IPS DF 19.7 (cell line): ENCODE measurements at places on chromosomes 3 and 15.

- no peak for DNase-seq
Observed at GRCh38 chr3:160757233-160758106, 1.4 kb downstream of the PPM1L start.

- DNase-seq: no peak
Observed at GRCh38 chr15:30940359-30940758, 36.6 kb downstream of the FAN1 start.

DNA sequence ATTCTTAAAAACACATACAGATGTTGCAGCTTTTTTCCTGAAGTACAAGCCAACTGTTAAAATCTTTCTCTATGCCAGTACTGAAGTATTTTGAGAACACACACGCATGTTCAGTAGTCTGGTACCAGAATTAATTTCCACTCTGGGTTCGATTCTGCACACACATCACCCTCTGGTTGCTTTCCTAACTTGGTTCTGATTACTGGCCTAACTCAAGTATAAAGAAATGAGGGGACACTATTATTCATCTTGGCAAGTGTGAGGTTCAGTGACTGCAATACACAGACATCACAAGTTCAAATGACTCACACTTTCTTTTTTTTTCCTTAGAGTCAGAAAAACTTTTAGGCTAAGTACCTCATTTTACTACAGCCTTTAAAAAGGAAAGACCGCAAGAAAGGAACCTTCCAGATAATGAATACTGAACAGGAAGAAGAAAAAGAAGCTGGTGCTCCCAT lies 37.4 kb upstream of the LDHAL6B start:
- no peak for DNase-seq

DNA sequence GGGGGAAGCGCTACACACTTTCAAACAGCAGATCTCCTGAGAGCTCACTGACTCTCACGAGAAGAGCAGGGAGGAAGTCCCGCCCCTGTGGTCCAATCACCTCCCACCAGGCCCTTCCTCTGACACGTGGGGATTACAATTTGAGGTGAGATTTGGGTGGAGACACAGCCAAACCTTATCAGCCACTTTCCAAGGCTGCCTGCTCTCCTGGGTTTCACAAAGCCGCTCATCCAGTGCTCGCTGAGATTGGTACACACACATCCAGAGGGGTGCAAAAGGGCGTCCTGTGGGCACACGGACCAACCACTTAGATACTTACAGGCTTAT lies 23.1 kb downstream of the XXYLT1 start:
- DNase-seq: no peak

DNA sequence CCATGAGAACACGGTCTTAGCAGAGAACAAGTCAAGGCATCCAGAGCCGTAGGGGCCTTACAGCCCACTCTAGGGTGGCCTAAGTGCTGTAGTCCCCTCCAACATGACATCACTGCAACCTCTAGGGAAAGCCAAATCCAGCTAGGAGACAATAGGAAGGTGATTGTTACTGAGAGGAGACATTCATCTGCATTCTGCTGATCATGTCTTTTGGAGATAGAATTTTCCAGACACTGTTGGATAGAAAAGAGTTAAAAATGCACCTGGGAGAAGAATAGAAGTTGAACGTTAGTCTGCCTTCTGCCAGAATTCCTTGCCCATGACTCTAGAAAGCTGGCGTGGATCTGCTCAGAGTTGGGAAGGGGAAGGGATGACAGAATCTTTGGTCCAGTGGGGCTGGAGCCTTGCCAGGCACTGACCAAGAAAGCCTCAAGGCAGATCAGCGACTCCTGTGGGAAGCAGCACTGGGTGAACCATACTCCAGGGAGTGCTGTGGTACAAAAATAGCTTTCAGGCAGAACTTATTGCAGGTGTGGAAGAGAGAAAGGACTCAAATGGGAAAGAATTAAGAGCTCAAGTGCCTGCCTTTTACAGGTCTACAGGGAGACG lies 44.8 kb upstream of the RAF1 start:
- DNase-seq: no peak

DNA sequence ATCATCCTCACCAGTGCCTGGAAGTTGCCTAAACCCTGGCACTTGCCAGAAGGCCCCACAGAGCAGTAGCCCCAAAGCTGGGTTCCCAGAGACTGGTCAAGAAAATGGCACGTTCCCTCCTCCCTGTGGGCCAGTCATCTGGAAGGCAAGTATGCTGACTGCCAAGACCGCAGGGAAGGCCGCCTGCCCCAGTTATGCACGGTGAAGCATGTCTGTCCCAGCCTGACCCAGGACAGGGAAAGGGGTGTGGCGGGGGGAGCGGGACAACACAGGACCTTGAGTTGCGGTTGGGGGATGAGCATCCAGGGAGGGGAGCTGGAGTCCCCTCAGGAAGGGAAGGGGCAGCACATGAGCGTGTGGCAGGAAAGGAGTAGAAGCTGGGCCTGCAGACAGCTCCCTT lies 33.0 kb downstream of the RBPMS2 start:
- no peak for DNase-seq

- DNase-seq: no peak
Observed at GRCh38 chr3:40191850-40192448, 117.6 kb upstream of the EIF1B start.

DNA sequence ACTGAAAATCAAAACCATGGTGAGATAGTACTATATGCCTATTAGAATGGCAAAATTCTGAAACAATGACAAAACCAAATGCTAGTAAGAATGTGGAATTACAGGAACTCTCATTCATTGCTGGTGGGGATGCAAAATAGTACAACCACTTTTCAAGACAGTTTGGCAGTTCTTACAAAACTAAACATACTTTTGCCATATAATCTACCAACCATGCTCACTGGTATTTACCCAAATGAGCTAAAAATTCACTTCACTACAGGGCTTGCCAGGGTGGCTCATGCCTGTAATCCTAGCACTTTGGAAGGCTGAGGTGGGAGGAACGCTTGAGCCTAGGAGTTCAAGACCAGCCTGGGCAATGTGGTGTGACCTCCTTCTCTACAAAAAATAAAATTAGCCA lies 40.0 kb downstream of the MYO9A start:
- DNase-seq: no peak

GRCh38 chr3:41297750-41298149 lies 98.4 kb downstream of the CTNNB1 start:
- no peak for DNase-seq

DNA sequence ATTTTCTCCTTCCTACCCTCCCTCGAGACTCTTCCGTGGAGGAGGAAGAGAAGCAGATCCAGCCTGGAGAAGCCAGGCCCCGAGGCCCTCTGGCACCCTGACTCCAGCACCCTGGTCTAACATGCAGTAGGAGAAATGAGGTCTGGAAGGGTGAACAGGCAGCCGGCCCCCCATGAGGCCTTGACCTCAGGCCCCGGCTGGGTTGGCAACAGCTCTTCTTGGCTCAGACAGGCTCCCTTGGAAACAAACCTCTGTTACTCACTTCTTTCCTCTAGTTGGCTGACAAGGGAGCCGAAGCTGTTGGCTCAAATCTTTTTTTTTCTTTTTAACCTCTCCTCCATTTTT lies 73.4 kb downstream of the CPN2 start:
- DNase-seq: no peak

DNA sequence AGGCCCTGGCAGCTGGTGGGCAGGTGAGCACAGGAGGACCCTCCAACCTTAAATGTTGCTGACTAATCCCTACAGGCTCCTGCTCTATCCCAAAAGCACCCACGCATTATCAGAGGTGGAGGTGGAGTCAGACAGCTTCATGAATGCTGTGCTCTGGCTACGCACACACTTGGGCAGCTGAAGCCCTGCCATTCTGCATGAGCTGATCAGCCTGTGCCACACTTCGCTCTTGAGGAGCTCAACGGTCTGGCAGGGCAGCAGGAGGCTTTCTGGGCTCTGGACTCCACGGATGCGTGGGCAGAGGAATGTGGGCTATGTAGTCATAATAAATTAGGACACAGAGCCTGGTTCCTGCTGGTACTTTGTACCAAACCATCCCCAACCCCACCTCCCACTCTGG lies 6.1 kb downstream of the MST1 start:
- DNase-seq: no peak

DNA sequence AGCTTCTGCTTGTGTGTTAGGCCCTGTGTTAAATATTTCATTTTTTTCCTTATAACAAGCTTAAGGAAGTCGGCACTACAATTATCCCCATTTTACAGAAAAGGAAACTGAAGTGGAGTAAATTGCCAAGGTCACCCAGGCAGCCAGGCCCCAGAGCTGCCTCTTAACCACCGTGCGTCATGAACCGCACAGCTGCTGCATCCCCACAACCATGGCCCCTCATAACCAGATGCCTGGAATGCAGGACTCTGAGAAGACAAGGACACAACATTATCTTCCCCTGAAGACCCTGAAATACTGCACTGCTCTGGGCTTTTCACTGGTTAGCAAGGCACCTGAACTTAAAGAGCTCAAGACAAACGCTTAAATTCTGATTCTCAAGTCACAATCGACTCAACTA lies 14.6 kb downstream of the LRIG1 start:
- no peak for DNase-seq

DNA sequence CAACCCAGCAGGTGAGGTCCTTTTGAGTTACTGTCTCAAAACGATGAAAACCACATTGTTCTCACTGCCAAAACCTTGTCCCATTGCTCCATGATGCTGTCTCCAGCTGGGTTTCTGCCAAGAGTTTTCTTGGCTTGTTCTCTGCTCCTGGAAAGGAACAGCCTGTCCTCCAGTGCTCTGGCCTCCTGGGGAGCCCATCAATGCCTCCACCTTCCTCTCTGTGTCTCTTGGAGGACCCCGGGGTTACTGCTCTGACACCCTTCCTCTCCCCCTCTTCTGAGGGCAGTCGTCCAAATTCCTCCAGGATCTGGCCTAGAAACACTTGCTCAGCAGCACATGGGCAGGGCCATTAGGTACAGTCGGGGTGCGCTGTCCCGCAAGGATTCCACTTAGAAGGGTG lies 63.9 kb upstream of the RGMA start:
- no peak for DNase-seq

- DNase-seq: no peak
Observed at GRCh38 chr3:72675243-72675642, 173.0 kb downstream of the SHQ1 start.

DNA sequence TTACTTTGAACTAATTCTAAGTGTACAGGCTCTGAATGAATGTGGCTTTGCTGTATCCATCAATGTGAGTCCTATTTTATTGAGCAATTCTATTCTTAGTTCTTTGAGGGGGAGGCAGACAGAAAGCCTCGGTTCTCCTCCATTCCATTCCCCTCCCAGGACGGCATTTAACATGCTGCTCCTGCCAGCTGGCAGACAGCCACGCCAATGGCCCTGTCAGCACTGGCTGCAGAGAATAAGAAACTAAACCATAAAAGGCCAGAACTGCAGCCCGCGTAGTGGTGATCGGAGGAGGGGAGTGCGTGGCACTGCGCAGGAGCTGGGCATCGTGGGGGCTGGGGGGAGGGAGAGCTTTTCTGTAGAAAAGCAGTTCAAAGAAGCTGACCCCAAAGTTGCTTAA lies 76.0 kb upstream of the HACD2 start:
- no peak for DNase-seq

- DNase-seq: no peak
Observed at GRCh38 chr3:175186511-175186910, 327.4 kb downstream of the NAALADL2 start.

GRCh38 chr15:80419546-80419945 lies 15.4 kb downstream of the ARNT2 start:
- DNase-seq: no peak

DNA sequence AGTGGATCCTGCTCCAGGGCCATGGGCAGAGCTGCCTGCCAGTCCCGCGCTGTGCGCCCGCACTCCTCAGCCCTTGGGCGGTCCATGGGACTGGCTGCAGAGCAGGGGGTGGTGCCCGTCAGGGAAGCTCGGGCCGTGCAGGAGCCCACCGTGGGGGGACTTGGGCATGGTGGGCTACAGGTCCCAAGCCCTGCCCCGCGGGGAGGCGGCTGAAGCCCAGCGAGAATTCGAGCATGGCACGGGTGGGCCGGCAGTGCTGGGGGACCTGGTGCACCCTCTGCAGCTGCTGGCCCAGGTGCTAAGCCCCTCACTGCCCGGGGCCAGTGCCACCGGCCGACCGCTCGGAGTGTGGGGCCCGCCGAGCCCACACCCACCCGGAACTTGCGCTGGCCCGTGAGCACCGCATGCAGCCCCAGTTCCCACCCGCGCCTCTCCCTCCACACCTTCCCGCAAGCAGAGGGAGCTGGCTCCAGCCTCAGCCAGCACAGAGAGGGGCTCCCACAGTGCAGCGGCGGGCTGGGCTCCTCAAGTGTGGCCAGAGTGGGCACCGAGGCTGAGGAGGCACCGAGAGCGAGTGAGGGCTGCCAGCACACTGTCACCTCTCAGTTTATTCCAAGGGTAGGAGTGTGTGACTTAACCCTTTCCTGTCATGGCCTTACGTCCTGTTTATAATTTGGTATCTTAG lies 129.3 kb downstream of the TMEM108 start:
- DNase-seq: no peak

DNA sequence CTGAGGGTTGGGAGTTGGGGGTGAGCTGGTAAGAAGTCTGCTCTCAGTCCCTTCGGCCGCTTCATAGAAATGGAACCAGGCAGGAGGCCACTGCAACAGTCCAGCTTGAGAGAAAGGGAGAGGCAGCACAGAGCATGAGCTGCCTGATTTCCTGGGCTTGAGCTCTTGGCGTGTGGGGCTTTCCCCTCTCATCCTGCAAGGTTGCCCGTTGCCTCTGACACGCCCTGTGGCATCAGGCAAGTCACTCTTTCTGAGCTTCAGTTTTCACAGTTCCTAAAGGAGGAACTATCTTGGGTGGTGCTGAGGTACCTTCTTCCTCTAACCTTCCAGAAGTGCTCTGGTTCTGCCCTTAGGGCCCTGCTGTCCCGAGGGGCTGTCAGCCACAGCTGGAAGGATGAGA lies 4.9 kb downstream of the MESP2 start:
- no peak for DNase-seq

GRCh38 chr3:118110211-118110610 lies 924.4 kb downstream of the IGSF11 start:
- no peak for DNase-seq

DNA sequence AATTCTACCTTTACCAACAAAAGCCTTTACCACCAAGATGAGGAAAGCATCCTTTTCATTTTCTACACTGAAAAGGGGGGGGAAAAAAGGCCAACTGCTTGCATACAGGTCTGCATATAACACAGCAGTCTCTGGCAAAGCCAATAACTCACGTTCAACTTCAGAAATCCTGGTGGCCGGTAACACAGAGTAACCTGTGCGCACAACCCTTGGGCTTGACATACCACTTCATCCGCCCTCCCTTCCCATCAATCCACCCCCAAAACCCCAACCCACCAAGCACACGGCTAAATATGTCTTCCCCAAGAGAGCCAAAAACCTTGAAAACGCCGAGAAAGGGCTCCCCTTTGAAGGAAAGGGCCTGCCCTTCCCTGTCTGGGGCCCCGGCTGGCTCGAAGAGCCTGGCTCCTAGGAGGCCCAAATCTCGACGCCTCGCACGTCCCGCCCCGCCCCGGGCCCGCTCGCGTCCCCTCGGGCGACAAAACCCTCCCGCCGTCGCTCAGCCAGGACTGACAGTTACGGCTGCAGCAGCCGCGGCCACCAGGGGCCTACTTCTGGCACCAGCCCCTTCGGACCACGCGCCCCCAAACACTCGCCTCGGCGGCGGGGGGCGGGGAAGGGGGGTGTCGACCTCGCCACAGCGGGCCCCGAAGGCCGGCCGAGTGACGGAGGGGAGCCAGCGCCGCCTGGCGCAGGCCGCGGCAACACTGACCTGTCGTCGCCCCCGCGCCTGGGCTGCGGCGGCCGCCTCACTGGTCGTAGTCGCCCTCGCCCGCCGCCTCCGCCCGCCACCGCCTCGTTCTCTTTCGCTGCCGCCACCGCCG lies 835 bp downstream of the UBE3A start:
- DNase-seq: no peak
